ENCODE measurements at places on chromosomes 6 and 20. TPM values are rescaled to one million over a fixed set of nuclear protein-coding genes. Genes with fewer than 3 reads are reported as not detected.

PTCRA gene
- polyA plus RNA-seq, result not detected

CHMP4B gene
- polyA plus RNA-seq, result 5.5 TPM

IMPG1 gene
- polyA plus RNA-seq, result not detected

DOK5 gene
- polyA plus RNA-seq, result 16.0 TPM

DNA sequence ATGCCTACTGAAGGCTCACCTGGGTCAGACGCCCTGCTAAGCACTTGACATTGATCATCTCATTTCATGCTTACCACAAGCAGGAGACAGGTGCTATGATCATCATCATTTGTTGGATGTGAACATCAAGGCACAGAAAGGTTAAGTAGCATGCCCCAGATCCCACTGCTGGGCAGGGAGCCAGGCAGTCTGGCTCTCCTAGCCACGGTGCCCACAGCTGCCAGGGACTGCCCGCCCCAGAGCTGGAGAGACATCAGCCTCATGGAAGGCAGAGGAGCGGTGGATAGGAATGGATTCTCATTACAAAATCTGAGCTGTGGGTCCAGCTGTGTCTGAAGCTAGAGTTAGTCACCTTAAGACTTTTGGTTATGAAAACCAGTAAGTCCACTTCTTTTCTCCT, 3.6 kb downstream of the SULF2 start:
- DNase-seq, result no peak
- H3K27me3 ChIP-seq, result peaks cover 37% of the 10 kb centered on the region
- H3K27ac ChIP-seq, result no peak overlapping the region
- H3K4me1 ChIP-seq, result peaks cover 3% of the 10 kb centered on the region

DNA sequence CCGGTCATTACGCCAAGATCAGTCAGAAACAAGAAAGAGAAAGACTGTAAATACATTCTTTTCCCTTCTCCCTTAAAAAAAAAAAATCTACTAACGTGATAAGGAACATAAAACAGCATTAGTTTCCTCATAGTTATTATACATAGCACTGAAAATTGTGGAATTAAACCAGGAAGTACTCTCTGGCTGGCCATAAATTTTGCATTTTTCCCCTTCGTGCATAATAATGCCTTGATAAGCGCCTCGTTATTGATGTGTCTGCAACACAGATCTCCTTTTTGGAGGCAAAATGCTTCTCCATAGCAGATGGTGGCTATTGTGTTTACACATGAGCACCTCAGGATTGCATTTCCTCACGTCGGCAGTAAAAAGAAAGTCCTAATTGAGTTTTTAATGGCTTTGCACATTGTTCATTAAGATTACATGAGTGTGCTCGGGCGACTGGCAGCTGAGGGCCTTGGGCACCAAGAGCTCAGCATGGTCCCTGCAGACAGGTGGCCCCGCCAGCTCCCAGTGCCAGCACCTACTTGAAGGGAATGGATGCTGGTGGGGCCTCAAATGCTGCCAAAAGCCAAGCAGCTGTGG, 394.5 kb downstream of the PTPRT start:
- H3K27ac ChIP-seq, result no peak overlapping the region
- no peak for DNase-seq
- no peaks in the 10 kb centered on the region for H3K27me3 ChIP-seq
- no peak overlapping the region for H3K4me3 ChIP-seq

DNA sequence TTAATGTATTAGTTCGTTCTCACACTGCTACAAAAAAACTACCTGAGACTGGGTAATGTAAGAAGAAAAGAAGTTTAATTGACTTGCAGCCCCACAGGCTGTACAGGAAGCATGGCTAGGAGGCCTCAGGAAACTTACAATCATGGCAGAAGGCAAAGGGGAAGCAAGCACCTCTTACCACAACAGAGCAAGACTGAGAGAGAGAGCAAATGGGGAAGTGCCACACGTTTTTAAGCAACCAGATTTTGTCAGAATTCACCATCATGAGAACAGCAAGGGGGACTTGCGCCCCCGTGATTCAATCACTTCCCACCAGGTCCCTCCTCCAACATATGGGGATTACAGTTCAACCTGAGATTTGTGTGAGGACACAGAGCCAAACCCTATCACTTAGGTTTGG, 70.8 kb upstream of the SRSF6 start:
- no peak for DNase-seq
- no peaks in the 10 kb centered on the region for H3K36me3 ChIP-seq
- H3K27me3 ChIP-seq, result no peaks in the 10 kb centered on the region

GRCh38 chr6:26152226-26153101, 65.2 kb downstream of the HFE start:
- H3K27me3 ChIP-seq, result no peaks in the 10 kb centered on the region
- H3K4me3 ChIP-seq, result no peak overlapping the region
- no peaks in the 10 kb centered on the region for H3K36me3 ChIP-seq
- peaks cover 11% of the 10 kb centered on the region for H3K4me1 ChIP-seq
- no peak overlapping the region for H3K27ac ChIP-seq
- DNase-seq, result no peak

- no peaks in the 10 kb centered on the region for H3K4me1 ChIP-seq
- no peaks in the 10 kb centered on the region for H3K27me3 ChIP-seq
- peak; percentile 18 for DNase-seq
- no peak overlapping the region for H3K4me3 ChIP-seq
- H3K36me3 ChIP-seq, result no peaks in the 10 kb centered on the region
Observed at GRCh38 chr6:163170294-163170883, 244.1 kb upstream of the QKI start.

- no peak overlapping the region for H3K27ac ChIP-seq
- DNase-seq, result no peak
- H3K36me3 ChIP-seq, result no peaks in the 10 kb centered on the region
- no peaks in the 10 kb centered on the region for H3K4me1 ChIP-seq
- no peak overlapping the region for H3K4me3 ChIP-seq
Observed at GRCh38 chr6:50390416-50390815, 322.9 kb upstream of the TFAP2D start.

DNA sequence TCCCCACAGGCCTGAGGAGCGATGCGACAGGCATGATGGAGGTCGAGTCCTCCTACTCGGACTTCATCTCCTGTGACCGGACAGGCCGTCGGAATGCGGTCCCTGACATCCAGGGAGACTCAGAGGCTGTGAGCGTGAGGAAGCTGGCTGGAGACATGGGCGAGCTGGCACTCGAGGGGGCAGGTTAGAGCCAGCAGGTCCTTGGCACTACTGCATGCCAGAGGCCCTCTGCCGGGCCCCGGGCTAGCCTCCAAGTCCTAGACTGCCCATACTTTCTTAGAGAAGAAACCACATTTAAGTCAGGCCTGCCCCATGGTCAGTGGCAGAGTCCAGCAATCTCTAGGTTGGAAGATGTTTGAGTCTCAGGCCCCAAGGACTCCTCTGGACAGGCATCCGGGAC, 32.1 kb downstream of the PKIG start:
- DNase-seq, result no peak
- H3K4me3 ChIP-seq, result no peak overlapping the region
- no peaks in the 10 kb centered on the region for H3K27me3 ChIP-seq
- no peaks in the 10 kb centered on the region for H3K36me3 ChIP-seq

DNA sequence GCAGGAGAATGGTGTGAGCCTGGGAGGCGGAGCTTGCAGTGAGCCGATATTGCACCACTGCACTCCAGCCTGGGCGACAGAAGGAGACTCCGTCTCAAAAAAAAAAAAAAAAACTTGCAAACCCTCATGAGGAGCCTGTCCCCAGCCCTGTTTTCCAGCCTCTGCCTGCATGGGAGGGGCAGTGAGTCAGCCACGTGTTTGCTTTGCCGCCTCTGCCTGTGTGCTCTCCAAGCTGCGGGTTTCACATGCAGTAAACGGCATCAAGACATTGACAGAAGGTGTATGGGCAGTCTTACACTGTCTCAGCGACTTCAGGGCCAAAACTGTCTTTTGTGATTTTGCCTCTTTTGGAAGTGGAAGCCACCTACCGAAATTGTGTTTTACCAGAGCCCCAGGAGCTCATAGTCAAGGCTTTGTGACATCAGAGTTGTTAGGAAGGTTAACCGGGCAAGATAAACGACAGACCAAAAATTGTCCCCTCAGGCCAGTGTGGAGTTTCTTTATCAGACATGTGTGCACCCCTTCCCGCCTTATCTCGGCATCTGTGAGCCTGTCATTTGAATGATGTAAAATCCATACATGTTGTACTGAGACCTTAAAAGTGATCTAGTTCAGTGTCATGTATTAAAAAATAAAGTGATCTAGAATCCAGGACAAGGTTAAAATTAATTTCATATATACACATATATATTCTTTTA, 52.9 kb downstream of the RPP40 start:
- H3K27me3 ChIP-seq, result no peaks in the 10 kb centered on the region
- H3K27ac ChIP-seq, result no peak overlapping the region
- peaks cover 7% of the 10 kb centered on the region for H3K36me3 ChIP-seq
- DNase-seq, result no peak
- H3K4me3 ChIP-seq, result no peak overlapping the region

DNA sequence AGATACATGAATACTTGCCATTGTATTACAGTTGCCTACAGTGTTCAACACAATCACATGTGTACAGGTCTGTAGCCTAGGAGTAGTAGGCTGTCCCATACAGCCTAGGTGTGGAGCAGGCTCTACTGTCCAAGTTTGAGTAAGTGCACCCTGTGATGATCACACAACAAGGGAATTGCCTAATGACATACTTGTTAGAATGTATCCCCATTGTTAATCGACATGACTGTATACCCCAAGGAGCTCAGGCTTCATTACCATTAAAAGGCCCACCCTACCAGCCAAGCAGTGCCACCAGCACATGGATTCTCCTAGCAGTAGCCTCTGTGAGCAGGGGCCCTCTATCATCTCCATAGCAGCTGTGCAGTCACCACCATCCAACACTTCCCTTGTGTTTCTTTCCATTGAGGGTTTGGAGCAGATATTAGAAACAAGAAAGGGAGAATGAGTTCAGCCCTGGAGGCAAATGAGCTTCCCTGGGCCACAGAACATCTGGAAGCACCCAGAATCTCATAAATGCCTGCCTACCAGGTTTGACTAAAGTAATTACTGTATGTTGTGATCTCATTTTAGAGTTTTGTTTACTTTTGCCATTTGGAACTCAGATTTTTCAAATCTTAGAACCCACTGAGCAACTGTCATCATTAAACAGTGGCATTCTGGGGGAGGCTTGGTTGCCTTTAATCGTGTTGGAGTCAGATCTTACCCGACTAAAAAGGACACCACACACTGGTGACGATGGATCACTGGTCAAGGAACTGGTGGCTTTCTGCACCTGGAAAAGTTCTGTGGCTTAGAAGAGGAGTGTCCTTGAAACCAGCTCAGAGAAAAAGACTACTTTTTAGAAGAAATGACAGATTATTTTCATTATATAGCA, 104.9 kb downstream of the TULP4 start:
- H3K4me3 ChIP-seq, result 0 out of 2 replicates have a peak overlapping the region, but pooled peaks have one; percentile 37
- no peaks in the 10 kb centered on the region for H3K27me3 ChIP-seq
- H3K36me3 ChIP-seq, result peaks cover 5% of the 10 kb centered on the region
- H3K4me1 ChIP-seq, result peaks cover 31% of the 10 kb centered on the region
- peak overlapping the region; percentile 61 for H3K27ac ChIP-seq

- H3K4me1 ChIP-seq, result no peaks in the 10 kb centered on the region
- H3K27me3 ChIP-seq, result no peaks in the 10 kb centered on the region
- no peak overlapping the region for H3K27ac ChIP-seq
- no peak overlapping the region for H3K4me3 ChIP-seq
Observed at GRCh38 chr6:90656325-90656724, 69.5 kb upstream of the MAP3K7 start.

DNA sequence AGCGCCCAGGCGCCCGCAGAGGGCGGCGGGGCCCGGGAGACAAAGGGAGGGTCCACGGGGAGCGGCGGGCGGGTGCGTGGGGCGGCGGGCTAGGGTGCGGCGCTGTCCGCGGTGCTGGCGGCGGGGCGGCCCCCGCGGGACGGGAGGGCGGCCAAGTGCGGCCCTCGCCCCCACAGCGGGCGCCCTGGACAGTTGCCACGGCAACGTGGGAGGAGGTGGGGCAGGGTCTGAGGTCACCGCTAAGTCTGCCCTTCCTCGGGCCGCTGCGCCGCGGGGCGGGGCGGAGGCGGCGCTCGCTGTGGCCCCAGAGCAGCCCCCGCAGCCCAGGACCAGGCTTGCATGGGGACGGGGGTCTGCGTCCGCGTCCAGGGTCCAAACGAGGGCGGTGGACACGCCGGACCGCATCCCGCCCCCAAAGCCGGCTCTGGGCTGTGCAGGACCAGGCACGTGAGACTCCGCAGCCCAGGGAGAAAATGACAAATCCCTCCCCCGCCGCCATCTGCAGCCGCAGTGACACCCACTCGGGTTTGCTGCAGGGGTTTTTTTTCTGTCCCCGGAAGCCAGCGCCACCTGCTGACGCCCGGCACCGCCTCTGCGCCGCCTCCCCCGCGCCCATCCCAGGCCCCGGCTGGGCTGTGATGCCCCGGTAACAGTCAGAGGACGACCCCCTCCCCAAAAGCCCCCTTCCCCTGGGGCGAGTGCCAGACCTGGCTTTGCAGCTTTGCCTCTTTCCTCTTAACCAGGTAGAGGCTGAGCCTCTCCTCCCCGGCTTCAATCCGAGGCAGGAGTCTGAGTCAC, 36.8 kb downstream of the YTHDF1 start:
- DNase-seq, result peak; percentile 41
- no peak overlapping the region for H3K27ac ChIP-seq
- H3K4me1 ChIP-seq, result no peaks in the 10 kb centered on the region

GRCh38 chr20:2814587-2815051, at the start of gene C20orf141:
C20orf141 (plus strand) TSS chr20:2814987; CDS start chr20:2815185, 198 bp downstream.
- H3K4me1 ChIP-seq, result peaks cover 13% of the 10 kb centered on the region
- peak within 1 kb of the TSS; percentile 23 for H3K27ac ChIP-seq
- H3K27me3 ChIP-seq, result 0 out of 2 replicates have a peak, but pooled peaks cover 3% of the 10 kb centered on the region
- H3K36me3 ChIP-seq, result no peaks in the 10 kb centered on the region

DNA sequence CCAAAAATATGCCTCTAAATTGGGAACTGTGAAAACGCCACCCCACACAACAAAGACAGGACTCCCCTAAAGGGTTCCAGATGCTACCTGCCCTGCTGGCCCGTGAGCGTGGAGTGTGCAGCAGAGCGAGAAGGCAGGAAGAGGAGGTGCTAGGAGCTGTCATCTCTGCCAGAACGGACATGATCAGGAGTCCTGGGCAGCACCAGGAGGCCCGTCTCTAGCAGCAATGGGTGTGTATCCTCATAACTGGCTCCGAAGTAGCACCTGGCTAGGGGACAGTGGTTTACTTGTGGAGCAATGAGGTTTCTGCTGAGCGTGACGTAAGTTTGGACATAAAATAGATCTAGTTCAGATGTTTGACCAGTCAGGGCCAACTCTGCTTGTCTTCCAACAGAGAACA, 226.0 kb downstream of the CDH4 start:
- 0 out of 2 replicates have a peak overlapping the region, but pooled peaks have one; percentile 15 for H3K4me3 ChIP-seq
- no peaks in the 10 kb centered on the region for H3K36me3 ChIP-seq
- H3K27me3 ChIP-seq, result no peaks in the 10 kb centered on the region
- H3K4me1 ChIP-seq, result no peaks in the 10 kb centered on the region
